D341Med (cell line): ENCODE measurements at places on chromosomes 3 and 15.

GRCh38 chr15:24858737-24859601, 95.8 kb upstream of the SNRPN start:
- no peak for DNase-seq

DNA sequence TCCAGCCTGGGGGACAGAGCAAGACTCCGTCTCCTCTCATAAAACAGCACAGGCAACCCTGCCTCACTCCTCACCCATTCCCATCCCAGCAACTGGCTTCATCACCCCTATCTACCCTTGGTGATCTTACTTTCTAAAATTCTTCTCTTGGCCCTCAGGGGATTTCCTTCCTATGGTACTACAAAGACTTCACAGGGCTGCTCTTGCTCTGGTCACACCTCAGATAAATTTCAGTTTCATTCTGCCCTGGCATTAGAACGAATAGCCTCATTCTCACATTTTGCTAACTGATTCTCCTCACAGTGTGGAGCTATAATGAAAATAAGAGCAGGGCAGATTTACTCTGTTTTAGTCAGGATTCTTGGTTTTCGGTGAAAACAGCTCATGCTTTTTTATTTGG, 22.1 kb upstream of the CRBN start:
- DNase-seq = no peak

GRCh38 chr3:81476692-81477091, 284.8 kb downstream of the GBE1 start:
- DNase-seq = no peak

DNA sequence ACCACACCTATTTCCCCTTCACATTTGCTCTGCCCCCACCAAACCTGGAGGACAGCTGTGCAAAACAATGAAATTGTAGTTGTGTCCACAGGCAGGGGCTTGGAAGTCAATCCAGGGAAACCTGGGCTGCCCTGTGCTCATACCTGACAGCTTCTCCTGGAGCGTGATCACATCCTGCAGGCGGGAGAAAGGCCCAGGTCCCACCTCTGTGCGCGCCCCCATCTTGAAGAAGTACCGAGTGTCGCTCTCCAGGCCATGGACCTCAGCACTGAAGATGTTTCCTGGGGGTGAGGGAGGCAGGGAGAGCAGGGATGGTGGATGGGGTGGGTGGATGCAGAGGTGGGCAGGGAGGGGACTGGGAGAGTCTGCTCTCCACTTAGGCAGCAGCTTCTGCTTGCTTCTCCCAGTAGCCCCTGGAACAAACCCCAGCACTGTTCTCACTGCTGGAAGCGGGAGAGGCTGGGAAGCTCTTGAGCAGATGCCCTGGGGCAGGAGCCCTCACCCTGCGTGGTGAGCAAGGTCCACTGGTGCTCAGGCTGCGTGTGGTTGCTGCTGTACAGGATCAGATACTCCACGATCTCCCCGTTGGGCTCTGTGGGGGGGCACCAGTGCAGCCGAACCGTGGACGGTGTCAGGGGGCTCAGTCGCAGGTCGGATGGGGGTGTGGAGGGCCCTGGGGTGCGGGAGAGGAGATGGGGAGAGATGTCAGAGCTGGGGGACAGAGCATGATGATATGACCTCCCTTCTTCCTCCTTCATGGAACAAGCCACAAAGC, 10.7 kb upstream of the IGDCC3 start:
- no peak for DNase-seq

DNA sequence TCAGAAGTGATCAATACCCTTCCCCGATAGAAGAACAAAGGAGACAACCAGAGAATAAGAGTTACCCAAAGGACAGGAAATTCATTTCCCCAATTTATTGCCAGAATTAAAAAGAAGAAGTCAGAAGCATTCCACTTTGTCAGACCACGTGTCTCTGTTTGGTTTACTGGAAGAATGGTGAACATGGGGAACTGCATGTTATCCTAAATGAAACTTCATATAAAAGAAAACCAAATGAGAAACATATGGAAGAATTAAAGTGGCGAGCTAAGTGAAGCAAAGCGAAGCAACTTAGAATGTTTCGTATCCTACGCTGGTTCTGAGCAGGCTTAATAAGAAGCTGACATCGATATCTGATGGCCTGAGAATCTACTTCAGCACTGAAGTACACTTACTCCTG, 190.7 kb downstream of the MAGI1 start:
- no peak for DNase-seq

GRCh38 chr3:62319570-62320243, 53.6 kb downstream of the FEZF2 start:
- no peak for DNase-seq

DNA sequence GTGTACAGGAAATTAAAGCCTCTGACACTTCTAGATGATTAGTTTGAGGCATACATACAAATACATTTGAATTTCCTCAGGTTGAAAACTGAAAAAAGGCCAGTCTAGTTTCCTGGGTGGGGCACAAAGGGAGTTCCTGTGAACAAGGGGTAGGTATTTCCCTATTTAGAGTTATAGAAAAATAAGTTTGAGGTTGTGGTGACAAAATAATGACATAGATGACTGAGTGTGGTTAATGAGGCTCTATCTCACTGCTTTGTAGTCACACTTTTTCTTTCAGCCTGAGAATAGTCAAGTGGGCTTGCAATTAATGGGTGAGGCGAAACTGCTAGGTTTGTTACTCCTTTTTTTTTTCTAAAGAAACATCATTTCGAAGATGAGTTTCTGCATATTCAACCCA, 4.3 kb downstream of the SLCO3A1 start:
- DNase-seq = no peak

GRCh38 chr3:195097331-195098255, 173.4 kb downstream of the XXYLT1 start:
- DNase-seq = no peak

DNA sequence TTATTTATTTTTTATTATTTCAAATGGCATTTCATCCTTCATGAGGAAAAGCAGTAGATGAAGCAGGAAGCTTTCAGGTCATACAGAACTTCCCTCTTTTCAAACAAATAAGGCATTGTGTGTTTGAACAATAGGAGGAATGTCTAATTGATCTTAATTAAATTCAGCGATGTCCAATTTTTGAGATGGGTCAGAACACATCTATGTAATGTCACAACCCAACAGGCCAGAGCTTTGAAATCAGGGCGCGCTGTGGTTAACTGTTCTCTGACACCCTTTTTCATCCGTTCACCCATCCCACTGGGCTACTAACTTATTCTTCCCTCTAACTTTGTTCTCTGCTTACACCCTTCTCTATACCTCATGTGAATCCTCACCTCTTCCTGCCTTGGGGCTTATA, 510.5 kb downstream of the FOXP1 start:
- DNase-seq = no peak

DNA sequence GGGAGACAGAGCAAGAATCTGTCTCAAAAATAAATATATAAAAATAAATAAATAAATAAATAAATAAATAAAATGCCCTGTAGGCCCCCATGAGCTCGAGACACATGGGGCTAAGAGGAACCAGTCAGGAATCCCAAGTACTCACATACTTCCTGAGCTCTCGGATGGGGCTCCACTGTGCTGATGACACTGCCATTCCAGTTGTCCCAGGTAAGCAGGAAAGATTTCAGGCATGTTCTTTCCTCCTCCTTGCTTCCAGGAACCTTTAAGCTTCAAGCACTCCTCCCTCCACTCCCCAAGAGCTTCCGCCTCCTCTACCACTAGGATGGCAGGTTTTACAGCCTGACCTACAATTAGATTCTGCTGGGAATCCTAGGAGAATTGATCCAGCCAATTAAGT, 113.4 kb downstream of the SLC49A4 start:
- DNase-seq = no peak

GRCh38 chr3:72594615-72595215, 253.5 kb downstream of the SHQ1 start:
- no peak for DNase-seq

DNA sequence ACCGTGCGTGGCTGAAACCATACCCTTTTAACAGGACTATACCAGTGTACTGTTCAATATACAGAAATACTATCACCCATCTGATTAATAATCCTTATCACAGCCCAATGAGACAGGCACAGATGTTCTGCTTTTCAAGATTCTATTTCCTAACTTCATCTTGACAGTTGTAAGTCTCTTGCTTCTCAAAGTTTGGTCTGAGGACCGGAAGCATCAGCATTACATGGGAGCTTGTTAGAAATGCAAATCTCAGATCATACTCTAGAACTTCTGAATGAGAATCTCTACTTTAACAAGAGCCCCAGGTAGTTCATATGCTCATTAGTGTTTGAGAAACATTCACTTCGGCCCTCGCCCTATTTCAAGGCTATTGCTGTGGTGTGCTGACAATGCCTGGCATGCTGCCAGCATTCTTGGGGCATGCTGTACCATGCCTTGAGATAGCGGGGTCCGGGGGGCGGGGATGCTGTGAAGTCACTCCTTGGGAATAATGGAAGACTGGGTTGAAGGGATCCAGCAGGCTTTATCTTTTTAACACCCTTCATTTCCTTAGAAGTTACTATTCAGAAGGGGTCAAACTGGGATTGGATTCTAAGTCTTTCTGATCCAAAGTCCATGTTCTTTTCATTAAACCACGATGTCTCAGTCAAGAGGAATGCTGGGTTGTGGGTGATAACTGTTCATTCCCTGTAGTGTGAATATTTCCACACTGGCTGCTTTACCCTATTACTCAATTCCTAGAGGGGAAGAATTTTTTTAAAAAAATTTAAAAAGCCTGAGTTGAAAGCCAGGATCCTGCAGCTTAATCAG, 194.7 kb downstream of the LPP start:
- DNase-seq = no peak

- DNase-seq = no peak
Measured at GRCh38 chr15:85491691-85492090, 111.3 kb downstream of the AKAP13 start.

DNA sequence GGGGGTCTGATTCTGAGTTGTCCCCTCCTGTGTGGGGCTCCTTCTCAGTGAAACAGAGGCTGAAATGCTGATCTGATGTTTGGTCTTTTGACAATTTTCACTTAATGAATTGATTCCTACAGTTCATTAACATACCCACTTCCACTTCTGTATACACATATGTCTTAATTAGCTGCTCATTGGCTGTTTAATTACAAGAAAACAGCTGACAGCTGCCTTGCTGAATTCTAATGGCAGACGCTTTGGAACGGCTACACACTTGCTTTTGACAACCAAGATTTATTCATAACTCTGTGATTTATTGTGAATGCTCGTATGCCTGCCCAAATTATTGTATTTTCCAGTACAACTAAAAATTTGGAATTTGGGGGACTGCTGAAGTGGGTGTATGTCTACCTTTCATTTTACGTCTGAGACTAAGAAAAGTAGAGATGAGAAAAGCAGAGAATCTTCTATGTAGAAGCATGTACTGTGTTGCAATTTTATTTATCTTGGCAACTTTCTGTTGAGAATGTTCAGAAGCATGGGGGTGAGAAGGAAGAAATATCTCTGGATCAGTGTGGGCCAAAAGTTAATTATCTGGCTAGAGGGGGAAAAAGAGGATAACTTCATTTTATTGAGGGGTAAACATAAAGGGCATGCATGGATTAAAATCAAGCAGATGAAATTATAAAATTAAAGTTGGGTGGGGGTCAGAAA, 46.5 kb upstream of the ICE2 start:
- DNase-seq = no peak

DNA sequence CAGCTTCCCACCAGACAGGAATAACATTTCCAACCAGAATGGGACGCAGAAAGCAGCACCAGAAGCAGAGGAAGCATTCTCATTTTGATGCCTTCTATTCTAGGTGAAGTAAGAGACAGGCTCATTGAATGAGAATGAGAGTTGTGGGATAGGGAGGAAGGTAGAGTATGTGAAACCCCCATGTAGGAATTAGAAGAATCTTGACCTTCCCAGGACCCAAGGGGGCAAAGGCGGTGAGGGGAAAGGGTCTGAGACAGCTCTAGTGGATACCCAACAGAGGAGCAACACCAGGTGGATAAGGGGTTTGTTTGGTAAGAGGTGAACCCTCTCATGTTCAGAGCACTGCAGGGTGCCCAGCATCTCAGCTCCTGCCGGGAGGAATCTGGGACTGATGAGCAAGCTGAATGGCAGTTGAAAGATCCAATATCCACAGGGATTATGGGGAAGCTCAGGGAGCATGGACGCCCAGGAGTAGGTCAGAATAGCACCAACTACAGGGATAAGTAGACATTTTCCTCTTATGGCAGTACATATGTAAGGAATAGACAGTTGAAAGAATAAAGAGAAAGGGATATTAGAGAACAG, 77.0 kb downstream of the PLCL2 start:
- DNase-seq = no peak

- no peak for DNase-seq
Measured at GRCh38 chr15:50098545-50098944, 20.5 kb downstream of the ATP8B4 start.

DNA sequence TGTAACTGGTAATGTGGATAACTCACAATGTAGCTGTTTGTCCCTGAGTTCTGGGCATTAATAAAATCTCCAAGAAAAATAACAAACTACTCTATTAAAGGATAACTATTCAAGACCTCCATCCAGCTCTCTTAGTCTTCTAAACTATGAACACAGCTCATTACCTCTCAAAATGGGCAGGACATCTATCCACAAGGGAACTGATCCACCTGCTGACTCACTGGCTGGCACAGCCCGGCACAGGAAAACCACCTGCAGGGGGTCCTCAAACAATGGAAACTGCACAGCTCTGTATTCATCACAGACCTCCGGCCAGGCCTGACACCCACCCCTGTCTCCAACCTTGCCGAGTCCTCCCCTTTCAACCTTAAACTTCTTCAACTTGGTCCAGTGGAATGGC, 255.4 kb downstream of the TJP1 start:
- no peak for DNase-seq
